ENCODE measurements at places on chromosomes 5 and 9. TPM values are rescaled to one million over a fixed set of nuclear protein-coding genes. Genes with fewer than 3 reads are reported as not detected.

Gene PCA3
- polyA plus RNA-seq = 6.1 TPM

Gene ANKRD31
- 0.05 TPM for polyA plus RNA-seq

Gene HBEGF
- polyA plus RNA-seq = 13.5 TPM

Gene FAM78A
- 1.9 TPM for polyA plus RNA-seq

Gene IFNA2
- not detected for polyA plus RNA-seq

Gene MYMK
- polyA plus RNA-seq = not detected

Gene TMOD1
- 36.6 TPM for polyA plus RNA-seq

Gene TNFAIP8
- polyA plus RNA-seq = 21.6 TPM

Gene SPDL1
- polyA plus RNA-seq = 8.2 TPM

Gene ZNF618
- polyA plus RNA-seq = 3.0 TPM

Gene RNF180
- polyA plus RNA-seq = 5.6 TPM

Gene GRXCR2
- not detected for polyA plus RNA-seq

Gene SVEP1
- polyA plus RNA-seq = 7.7 TPM

Gene NIM1K
- polyA plus RNA-seq = 1.3 TPM

Gene GDNF
- 0.71 TPM for polyA plus RNA-seq

Gene EQTN
- 0.13 TPM for polyA plus RNA-seq

Gene ARL10
- polyA plus RNA-seq = 3.6 TPM

Gene C9orf50
- polyA plus RNA-seq = 0.28 TPM

Gene ZDHHC11
- 5.9 TPM for polyA plus RNA-seq

Gene NTNG2
- polyA plus RNA-seq = 2.3 TPM

Gene NUTM2G
- not detected for polyA plus RNA-seq

Gene KIF24
- polyA plus RNA-seq = 0.32 TPM

Gene SHB
- polyA plus RNA-seq = 17.1 TPM

Gene OGN
- 19.5 TPM for polyA plus RNA-seq

Gene BRINP1
- 0.23 TPM for polyA plus RNA-seq

Gene FCN2
- 0.37 TPM for polyA plus RNA-seq

Gene BTNL8
- 0.10 TPM for polyA plus RNA-seq

Gene SPINK7
- polyA plus RNA-seq = not detected

Gene OCLN
- polyA plus RNA-seq = 3.0 TPM

Gene BDP1
- polyA plus RNA-seq = 11.3 TPM

Gene ARID3C
- polyA plus RNA-seq = not detected

Gene PAX5
- 0.03 TPM for polyA plus RNA-seq

Gene LOX
- 15.0 TPM for polyA plus RNA-seq

Gene CCDC152
- polyA plus RNA-seq = 2.1 TPM
